ENCODE measurements at places on chromosomes 2 and 18. TPM values are rescaled to one million over a fixed set of nuclear protein-coding genes. Genes with fewer than 3 reads are reported as not detected.

Gene RUFY4
- total RNA-seq: not detected

Gene RAD51AP2
- total RNA-seq: under 0.01 TPM

Gene GKN2
- not detected for total RNA-seq

Gene RTP5
- not detected for total RNA-seq

Gene NR4A2
- 0.85 TPM for total RNA-seq

Gene TXNDC2
- not detected for total RNA-seq

Gene TCF23
- total RNA-seq: not detected

Gene L3MBTL4
- total RNA-seq: under 0.01 TPM

Gene SLC25A12
- 16.6 TPM for total RNA-seq

Gene ARHGAP15
- not detected for total RNA-seq

Gene SYT4
- not detected for total RNA-seq

Gene ABCG5
- total RNA-seq: not detected

Gene CAPN10
- 20.9 TPM for total RNA-seq

Gene SMC6
- 21.4 TPM for total RNA-seq

Gene FHOD3
- total RNA-seq: 9.9 TPM

Gene MAPK4
- total RNA-seq: not detected

Data from regular cardiac myocyte (primary cell).